IMR-90 (cell line): ENCODE measurements at places on chromosomes 13 and 19. TPM values are rescaled to one million over a fixed set of nuclear protein-coding genes. Genes with fewer than 3 reads are reported as not detected.

Gene ZNF808
- total RNA-seq, result 19.9 and 22.8 TPM in 2 replicates

GRCh38 chr19:15180451-15181390 is 20.1 kb downstream of the NOTCH3 start:
- no peak overlapping the region for H3K27ac ChIP-seq
- no peak for DNase-seq
- no peak overlapping the region for H3K4me3 ChIP-seq
- peaks cover 49% of the 10 kb centered on the region for H3K36me3 ChIP-seq
- H3K27me3 ChIP-seq, result no peaks in the 10 kb centered on the region
- peaks cover 2% of the 10 kb centered on the region; the same call in 1 of the 2 replicates for H3K4me1 ChIP-seq

- no peaks in the 10 kb centered on the region for H3K4me1 ChIP-seq
- no peak for DNase-seq
- peaks cover 16% of the 10 kb centered on the region for H3K36me3 ChIP-seq
Observed at GRCh38 chr19:726993-727956, 18.5 kb downstream of the PALM start.

DNA sequence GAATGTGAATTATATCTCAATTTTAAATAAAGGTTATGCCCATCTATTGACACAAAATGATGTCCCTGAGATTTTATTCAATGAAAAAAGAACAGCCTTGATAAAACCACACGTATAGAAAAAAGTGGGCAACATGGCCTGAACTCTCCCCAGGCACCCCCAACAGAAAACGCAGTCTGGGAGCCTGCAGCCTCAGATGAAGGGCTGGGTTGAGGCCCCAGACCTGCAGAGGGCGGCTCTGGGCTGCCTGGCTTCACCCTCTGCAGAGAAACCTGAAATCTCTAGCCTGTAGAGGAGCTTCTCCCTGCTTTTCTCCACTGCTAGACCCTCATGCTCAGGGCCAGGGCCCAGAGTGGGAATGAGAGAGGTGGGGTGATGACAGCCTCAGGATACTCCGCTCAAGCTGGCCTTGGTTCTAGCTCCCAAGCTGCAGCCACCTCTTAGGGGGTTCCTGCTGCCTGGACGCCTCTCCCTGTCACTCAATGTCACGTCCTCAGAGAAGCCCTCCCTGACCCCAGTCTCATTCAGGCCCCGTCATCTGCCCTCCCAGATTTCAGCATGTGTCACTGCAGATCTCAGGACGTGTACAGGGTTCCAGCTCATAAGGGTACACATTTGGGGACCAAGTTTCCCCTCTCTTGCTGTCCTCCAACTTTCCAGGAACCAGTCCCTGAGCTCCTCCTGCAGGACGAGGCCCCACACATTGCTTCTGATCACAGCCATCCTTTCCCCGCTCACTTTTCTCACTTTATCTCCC is 1.8 kb downstream of the MBD3 start:
- peak overlapping the region; percentile 61 for H3K4me3 ChIP-seq
- no peak for DNase-seq
- peaks cover 8% of the 10 kb centered on the region for H3K36me3 ChIP-seq
- H3K4me1 ChIP-seq, result peaks cover 11% of the 10 kb centered on the region

Gene FGF9
- under 0.01 TPM in 2 replicates for total RNA-seq

GRCh38 chr13:111080642-111081041 is 34.5 kb upstream of the ARHGEF7 start:
- no peak overlapping the region for H3K27ac ChIP-seq
- no peak overlapping the region for H3K4me3 ChIP-seq
- no peaks in the 10 kb centered on the region for H3K4me1 ChIP-seq
- H3K36me3 ChIP-seq, result no peaks in the 10 kb centered on the region
- peaks cover 15% of the 10 kb centered on the region for H3K27me3 ChIP-seq

- no peak for DNase-seq
- H3K27ac ChIP-seq, result no peak overlapping the region
- H3K27me3 ChIP-seq, result peaks cover 4% of the 10 kb centered on the region; the same call in 1 of the 2 replicates
- no peak overlapping the region for H3K4me3 ChIP-seq
- peaks cover 3% of the 10 kb centered on the region; the same call in 1 of the 2 replicates for H3K4me1 ChIP-seq
Observed at GRCh38 chr19:31064491-31064890, 284.7 kb downstream of the TSHZ3 start.

DNA sequence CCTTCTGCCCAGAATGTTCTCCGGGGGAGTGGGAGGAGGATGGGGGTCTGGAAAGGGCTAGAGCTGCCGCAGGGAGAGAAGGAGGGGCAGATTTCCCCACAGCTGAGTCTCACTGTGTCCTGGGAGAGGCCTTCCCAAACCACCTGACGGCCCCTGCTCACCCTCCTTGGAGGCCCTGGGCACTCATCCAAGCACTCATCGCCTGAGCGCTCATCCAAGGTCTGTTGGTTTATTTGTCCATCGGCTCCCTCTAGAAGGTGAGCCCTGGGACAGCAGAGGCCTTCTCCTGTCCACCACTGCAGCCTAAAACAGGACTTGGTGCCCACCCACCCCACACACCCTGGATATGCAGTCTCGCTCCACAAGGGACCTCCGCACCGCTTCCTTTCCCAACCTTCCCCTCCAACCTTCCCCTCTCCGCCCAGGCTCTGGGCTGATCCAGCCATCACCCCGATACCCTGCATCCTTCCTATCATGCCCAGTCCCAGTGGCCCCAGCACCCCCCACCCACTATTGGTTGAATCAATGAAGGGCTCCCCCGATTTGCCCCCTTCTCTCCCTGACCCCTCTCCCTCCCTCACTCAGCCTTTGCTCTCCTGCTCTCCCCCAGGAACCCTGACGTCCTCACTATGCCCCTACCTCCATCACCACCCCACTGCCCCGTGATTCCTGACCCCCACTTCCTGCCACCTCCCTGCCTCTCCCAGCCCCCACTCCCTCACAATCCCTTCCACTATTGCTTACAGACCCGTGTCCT is 1.7 kb downstream of the UBXN6 start:
- DNase-seq, result peak; percentile 84
- H3K27ac ChIP-seq, result peak overlapping the region; percentile 79
- H3K4me1 ChIP-seq, result peaks cover 12% of the 10 kb centered on the region
- H3K27me3 ChIP-seq, result no peaks in the 10 kb centered on the region
